ENCODE measurements at places on chromosomes 1 and 21.

- DNase-seq: peak; percentile 92
Observed at GRCh38 chr1:62384276-62385005, 52.4 kb upstream of the USP1 start.

GRCh38 chr1:11886986-11887665 lies 28.4 kb upstream of the NPPB start:
- no peak for DNase-seq

DNA sequence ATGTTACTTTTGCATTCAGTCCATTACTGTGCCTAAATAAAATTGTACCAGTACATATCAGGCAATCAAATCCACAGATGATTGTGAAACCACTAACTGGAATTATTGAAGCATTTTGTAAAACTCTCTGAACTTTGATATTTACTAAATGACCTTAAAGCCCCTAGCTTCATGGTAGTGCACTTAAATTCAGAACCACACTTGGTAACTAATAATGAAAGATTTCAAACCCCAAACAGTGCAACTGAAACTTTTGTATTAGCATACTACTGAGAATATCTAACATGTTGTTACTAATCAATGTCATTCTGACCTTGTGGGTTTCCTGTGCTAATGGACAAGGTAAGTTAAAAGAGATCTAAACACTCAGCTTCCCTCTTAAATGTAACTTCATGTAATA lies at the start of gene CFHR3:
TSS of gene CFHR3 (plus strand) at position 238 of the 400 bp plus-strand sequence. CDS start at position 285, 47 bp downstream.
- no peak for DNase-seq

- no peak for DNase-seq
Observed at GRCh38 chr1:153506386-153506785, 29.4 kb downstream of the S100A6 start.

GRCh38 chr1:201882665-201883132 lies 6.0 kb upstream of the SHISA4 start:
- peak; percentile 75 for DNase-seq

Data from AG20443 (cell line).